ENCODE measurements at places on chromosomes 7 and 10. TPM values are rescaled to one million over a fixed set of nuclear protein-coding genes. Genes with fewer than 3 reads are reported as not detected.

- no peak for DNase-seq
Observed at GRCh38 chr7:33511778-33512177, 382.4 kb downstream of the BBS9 start.

DNA sequence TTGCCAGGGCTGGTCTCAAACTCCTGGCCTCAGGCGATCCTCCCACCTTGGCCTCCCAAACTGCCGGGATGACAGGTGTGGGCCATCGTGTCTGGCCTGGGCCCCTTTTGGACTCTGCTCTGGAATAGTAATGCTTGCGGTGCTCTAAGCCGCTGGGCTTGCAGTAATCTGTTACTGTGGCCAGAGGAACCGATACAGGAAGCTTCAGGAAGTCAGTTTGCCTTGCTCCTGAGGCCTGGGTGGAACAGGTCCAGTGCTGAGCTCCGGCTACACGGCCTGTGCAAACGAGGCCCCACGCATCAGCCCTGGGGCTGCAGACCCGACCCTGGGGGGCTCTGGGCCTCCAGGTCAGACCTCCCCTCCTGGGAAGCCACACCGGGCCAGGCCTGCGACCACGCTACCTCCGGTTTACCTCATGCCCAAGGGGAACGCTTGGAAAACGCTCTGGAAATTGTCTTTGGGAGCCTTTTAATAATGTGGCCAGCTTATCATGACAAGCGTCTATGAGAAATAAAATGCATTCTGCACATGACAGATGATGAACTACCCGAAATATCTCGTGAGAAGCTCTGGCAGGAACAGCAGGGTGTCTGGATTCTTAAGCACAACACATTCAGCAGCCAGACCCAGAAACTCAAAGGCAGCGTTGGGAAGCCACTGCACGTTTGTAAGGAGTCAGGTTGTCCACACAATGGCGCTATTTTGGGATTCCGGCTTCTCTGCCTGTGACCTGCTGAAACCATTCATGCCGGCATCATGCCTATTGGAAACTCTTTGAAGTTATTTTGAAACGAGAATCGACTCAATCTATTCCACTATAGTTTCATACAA lies 10.1 kb upstream of the ADAP1 start:
- DNase-seq, result no peak

DNA sequence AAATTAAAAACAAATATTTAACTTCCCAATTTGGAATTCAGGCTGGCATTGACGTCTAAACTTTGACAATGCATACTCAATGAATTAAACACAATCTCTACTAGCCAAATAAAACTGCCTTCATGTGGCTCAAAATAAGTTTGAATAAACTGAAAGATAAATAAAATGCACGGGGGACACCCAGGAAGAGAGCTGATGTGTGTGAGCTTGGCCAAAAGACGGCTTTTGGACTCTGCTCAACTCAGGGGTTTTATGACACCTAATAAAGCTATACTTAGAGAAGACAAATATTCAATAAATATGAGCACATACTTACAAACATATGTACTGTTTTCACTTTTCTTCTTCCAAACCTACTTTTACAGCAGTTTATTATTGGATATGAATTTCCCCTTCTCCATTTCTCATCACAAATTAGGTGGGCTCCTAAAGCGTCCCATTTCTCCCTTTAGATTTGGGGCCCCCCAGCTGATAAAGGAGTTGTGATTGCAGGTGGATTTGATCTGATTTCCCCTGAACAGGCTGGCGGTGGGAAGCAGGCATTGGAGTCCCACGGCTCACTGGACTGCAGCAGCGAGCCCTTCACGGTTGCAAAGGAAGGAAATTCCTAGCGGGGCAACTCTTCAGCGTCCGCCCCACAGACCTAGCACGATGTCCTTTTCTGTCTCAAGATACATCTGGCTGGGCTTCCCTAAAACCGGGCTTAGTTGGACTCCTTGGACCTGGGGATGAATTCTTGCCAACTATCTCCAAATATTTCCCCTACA lies 79.6 kb downstream of the INSIG1 start:
- DNase-seq, result no peak

DNA sequence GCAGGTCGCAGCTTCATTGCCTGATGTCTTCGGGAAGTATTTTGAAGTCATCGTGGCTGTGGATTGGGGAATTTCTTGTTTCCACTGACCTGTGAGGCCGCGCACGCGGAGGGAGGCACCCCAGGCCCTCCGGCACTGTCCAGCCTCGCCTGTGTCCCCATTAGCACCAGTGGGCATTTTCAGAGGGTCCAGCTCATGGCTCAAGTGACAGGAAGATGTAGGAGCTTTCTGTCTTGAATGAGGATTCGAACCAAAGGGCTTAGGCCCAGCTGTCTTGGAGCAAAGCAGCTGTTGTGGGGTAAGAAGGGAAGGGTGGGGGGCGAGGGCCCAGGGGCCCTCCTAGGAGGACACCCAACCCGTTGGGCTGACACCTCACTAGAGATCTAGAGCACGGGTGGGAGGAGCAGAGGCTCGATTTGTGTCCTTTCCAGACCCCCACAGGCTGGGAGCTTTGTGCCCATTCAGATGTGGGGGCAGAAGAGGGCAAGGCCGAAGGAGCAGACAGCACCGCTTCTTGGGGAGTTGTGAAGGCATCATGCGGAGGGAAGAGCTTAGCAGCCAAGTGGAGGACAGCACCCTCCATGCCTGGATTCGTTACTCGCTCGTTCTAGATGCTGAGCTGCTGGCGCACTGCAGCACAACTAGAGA lies 914 bp downstream of the ZNF37A start:
- no peak for DNase-seq

DNA sequence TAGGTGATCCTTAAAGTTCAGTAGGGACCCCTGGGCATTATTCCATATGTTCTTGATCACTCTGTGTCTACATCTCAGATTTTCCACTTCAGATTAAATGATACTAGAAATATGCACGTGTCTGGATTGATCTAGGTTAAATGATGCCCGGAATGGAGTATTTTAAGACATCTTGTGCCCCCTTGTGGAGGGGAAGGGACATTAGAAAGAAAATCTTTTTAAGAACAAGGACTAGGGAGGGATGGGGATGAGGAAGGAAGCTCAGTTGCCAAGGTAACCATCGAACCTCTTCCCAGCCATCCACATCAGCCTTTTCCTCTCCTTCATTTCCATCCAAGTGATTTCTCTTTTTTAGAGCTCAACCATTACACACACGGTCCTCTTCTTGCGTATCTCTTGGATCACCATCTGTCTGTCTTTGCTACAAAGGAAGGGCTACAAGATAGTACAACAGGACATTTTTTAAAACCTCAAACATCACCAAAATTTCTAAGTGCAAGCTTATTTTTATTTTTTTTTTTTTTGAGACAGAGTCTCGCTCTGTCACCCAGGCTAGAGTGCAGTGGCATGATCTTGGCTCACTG lies 40.5 kb downstream of the PRSS2 start:
- no peak for DNase-seq

Gene LOXL4
- 39.6 TPM for total RNA-seq

Gene ZNF488
- 0.10 TPM for total RNA-seq
